Stromal cell of bone marrow (primary cell): ENCODE measurements at places on chromosomes 3 and 15.

DNA sequence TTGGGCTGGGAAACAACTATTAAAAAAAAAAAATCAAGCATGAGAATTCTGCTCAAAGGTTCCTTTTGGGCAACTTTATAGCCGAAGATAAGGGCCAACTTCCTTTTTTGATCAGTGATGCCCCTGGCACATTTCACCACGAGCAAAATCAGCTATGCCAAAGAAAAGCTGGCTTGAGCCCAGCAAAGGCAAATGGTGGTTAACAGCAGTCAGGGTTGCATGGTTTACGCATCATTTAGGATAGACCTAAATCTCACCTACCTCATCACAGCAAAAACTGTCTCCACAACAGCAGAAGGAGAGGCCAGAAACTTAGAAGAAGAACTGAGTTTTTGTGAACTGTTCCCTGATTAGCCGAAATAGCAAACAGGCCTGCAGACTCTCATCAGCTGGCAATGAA is 220.1 kb upstream of the CDIN1 start:
- no peak for DNase-seq

DNA sequence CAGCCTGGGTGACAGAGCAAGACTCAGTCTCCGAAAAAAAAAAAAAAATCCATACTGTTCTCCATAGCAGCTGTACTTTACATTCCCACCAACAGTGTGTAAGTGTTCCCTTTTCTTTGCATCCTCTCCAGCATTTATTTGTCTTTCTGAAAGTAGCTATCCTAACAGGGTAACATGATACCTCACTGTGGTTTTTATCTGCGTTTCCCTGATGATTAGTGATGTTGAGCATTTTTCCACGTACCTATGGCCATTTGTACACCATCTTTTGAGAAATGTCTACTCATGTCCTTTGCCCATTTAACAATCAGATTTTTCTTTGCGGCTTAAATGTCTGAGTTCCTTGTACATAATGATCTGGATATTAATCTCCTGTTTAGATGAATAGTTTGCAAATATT is 119.3 kb downstream of the RFX7 start:
- no peak for DNase-seq

DNA sequence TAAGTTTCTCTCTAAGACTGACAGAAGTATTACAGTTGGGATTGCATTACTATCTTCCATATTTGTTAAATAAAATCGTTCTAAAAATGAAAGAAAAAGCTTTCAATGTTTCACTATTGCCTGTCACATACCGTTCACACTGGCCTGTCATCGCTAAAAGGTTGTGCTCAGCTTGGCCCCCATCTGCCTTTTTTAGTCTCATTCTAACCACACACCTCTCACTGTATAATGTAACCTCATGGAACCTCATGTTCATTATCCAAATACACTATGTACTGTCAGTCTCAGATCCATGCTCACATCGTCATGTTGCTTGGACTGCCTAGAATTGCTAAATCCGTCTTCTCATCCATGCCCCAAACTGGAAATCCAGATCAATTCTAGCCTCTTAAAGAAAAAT is 637.8 kb upstream of the ROBO1 start:
- DNase-seq, result no peak

DNA sequence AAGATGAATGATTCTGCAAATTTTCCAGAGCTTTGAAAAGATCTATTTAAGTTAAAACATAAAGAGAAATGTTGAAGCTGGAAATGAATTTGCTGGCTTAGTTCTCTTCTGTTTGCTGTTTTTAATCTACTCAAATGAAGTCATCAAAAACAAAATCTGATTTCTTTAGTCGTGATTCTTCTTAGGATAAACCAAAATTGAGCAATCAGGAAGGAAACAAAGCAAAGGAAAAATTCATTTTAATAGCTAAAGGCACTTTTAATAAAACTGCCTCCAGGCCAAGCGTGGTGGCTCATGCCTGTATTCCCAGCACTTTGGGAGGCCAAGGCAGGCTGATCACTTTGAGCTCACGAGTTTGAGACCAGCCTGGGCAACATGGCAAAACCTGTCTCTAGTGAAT is 91.2 kb downstream of the DUT start:
- no peak for DNase-seq

DNA sequence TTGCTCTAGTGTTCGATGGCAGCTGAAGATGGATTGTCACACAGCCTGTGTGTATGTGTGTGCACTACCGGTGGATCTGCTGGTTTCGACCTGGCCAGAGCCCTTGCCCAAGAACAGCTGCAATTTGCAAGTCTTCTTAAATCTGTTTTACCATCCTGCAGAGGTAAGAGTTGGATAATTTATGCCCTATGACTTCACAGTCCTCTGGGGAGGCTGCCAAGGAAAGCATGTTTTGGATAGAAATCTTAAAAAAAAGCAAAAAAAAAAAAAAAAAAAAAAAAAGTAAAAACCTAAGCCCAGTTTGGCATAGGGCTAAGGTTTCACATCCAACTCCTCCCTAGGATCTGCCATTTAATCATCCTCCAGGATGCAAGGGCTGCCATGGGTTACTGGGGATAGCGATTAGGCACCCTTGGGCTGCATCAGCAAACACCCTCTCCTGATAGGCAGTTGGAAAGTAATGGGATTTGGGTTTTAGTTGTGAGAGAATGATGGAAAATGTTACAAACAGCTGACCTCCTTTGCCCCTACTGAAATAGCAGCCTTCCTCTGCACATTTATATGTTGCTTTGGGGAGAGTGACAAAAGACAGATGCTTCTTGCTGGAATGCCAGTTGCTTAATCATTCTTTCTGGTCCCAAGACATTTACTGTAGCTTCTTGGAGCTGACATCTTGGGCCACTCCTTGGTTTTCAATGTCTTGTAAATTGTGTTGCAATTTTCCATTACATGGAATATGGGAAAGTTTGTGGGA is 35.4 kb downstream of the CD200R1L start:
- DNase-seq, result peak; percentile 90

DNA sequence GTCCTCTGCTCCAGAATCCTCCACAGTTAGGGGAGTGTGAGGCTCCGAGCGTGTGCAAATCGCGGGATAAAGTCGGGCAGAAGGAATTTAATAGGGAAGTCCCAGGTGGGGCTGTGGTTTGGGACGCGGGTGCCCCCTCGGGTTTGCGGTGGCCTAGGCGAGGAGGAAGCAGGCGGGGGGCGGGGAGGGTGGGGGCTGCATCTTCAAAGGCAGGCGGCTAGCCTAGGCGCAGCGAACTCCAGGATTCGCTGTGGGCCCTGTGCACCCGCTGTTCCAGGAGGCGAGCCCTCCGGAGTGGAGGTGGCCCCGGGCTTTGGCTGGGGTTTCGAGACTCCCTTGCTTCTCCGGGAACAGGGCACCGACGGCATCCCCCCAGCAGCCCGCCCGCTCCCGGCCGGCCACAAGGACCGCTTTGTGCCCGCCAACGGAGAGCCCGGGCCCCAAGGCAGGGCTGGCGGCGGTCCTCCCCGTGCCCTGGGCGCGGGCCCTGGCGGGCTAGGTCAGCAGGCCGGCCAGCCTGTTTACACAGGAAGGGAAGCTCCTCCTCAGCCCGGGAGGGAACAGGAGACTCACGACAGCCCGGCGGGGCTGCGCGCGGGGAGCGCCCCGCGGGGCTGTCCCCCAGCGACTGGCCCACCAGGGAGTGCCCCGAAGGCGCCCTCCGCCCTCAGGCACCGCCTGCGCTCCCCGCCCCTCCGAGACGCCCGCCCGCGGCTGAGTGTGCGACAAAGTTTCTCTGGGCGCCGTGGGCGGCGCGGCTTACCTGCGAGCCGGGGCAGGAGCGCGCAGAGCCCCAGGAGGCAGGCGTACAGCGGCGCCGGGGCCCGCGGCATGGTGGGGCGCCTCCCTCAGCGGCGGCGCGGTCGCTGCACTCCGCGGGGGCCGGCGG is 753 bp downstream of the ITGB5 start:
- peak; percentile 18 for DNase-seq

GRCh38 chr3:49654955-49655556 is 19.1 kb upstream of the APEH start:
- no peak for DNase-seq

DNA sequence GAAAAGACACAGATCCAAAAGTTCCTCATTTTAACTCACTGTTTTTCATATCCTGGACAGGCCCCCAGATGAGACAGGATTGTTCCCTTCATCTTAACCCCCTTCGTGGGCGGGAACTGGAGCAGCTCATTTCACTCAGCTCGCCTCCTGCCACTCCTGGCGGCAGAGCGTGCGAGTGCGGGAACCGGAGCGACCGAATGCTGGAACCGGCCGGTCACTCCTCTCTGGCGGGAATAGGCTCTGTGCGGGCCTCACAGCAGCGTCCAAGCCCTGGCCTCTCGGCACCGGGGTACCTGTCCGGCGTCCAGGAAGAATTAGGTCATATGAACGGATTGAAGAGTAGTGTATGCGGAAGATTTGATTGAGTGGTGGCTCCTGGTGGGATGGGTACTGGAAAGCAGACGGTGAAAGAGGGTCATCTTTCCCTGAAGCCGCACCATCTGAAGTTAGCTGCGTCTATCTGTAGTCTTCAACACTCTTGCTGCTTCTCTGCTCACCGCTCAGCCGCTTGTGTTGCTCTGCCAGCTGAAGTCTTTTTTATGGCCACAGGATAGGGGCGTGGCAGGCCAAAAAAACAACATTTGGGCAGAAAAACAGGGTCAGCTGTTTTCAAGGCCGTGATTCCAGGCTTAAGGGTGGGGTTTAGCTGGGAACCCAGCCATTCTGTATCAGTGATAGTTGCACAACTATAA is 42.3 kb upstream of the FXR1 start:
- DNase-seq, result peak; percentile 27

DNA sequence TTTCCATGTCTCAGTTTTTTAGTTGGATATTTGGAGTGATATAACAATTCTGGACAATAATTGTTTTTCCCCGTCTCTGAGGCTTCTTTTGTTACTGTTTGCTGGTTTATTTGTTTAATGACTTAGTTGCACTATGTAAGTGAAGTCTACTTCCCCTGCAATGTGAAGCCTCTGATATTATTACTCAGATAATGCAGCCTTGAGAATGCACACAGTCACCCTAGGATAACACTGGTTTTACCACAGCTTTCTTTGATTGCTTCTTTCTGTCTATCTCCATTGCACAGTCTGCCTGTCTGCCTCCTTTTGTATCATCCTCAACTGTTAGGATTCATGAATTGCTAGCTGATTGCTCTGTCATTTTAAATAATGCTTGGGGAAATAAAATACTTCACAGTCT is 208.7 kb upstream of the ROBO1 start:
- no peak for DNase-seq

GRCh38 chr3:172288651-172289050 is 159.6 kb downstream of the GHSR start:
- DNase-seq, result no peak

- DNase-seq, result no peak
These were observed 3.6 kb upstream of the CLDN16 start for GRCh38 chr3:190384309-190384756.

- no peak for DNase-seq
These were observed 23.8 kb upstream of the SH3BP5 start for GRCh38 chr3:15356176-15356575.

DNA sequence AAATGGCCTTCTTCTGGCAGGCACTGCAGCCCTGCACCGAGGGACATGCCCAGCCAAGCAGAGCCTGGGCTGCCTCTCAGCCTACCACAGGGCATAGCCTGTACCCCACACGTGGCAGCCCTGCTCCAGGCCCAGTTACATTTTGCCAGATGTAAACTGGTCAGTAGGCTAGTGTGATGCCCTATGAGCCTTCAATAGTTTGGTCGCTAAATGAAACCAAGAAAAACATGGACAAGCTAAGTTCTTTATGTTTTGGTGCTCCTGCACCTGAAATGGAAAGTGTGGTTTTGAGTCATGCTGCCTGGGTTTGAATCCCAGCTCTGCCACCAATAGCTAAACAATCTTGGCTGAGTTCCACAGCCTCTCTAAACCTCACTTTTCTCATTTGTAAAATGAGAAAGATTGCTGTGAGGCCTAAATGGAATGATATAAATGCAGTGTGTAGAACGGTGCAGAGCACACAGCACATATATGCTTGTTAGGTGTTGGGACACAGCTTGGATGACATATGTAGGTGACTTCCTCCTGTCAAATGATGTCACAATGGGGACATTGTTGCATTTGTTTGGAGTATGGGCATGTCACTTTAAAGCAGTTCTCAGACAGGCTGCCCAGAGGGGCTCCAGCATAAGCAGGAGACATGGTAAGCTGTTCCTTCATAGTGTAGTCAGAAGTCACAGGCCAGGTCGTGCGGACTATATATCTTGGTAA is 57.4 kb downstream of the ZBTB38 start:
- DNase-seq, result no peak

- no peak for DNase-seq
These were observed 31.3 kb upstream of the TRIM59 start for GRCh38 chr3:160480931-160481330.

- DNase-seq, result no peak
These were observed 195.1 kb downstream of the EPHA6 start for GRCh38 chr3:97009427-97010019.

GRCh38 chr3:67540198-67540894 is 114.1 kb downstream of the SUCLG2 start:
- no peak for DNase-seq

DNA sequence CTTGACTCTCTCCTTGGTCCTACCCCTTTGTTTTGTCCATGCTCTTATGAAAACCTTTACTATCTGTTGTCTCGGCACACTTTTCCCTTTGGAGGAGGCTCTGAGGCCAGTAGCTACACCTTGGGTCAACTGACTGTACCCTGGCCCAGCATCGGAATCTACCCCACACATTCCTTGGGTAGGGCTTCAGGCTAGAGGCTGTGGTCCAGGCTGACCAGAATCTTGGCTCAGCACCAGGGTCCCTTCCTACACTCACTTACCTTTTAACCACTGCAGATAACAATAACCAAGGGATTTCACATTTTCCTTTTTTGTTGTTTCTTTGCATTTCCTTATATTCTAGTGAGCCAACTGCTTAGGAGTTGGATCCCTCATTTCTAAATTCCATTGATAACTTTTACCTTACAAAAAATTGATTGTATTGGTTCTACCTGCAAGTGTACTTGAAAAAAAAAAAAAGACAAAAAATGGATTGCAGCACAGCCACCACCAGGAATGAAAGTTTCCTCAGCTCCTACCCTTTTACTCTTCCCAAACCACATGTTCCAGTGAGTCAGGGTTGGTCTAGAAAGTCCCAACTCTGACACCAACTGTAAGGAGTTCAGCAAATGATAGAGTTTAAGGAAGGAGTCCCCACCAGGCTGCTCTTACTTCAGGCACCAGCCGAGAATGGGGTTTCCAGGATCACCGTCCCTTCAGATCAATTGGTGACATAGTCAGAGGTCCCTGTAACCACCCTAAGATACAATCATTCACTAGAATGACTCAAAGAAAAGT is 95.6 kb downstream of the FBLN2 start:
- peak; percentile 65 for DNase-seq

GRCh38 chr3:130480736-130481135 is 36.2 kb upstream of the COL6A6 start:
- peak; percentile 33 for DNase-seq

- no peak for DNase-seq
These were observed 11.8 kb downstream of the CAPN7 start for GRCh38 chr3:15217841-15218267.

- no peak for DNase-seq
These were observed 22.2 kb downstream of the P2RY1 start for GRCh38 chr3:152857082-152857481.
